ENCODE measurements at places on chromosomes 7 and 10.

DNA sequence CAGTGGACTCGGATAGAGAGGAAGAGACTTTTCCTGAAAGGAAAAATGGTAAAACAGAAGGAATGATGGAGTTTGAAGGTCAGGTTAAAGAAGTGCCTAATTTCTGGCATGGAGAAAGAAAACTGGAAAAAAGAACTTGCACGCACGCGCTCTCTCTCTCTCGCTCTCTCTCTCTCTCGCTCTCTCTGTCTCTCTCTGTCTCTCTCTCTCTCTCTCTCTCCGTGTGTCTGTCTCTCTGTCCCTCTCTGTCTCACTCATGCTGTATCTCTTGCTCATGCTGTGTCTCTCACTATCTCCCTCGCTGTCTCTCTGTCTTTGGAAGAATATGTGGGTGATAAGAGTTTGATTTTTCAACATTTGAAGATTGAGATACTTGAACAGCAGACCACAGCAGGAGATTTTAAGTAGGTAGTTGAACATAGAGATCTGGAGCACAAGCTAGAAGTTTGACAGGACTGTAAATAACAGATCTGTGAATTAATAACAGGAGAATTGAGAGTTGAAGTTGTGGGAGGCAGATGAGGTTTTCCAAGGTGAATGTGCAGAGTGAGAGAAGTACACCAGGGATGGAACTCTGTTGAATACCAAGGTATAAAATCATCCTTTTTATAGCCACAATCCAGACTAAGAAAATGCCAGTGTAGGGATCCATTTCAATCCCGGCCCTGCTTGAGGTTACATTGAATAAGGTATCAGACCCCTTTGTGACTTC, 33.1 kb downstream of the ADD3 start:
- DNase-seq = no peak

DNA sequence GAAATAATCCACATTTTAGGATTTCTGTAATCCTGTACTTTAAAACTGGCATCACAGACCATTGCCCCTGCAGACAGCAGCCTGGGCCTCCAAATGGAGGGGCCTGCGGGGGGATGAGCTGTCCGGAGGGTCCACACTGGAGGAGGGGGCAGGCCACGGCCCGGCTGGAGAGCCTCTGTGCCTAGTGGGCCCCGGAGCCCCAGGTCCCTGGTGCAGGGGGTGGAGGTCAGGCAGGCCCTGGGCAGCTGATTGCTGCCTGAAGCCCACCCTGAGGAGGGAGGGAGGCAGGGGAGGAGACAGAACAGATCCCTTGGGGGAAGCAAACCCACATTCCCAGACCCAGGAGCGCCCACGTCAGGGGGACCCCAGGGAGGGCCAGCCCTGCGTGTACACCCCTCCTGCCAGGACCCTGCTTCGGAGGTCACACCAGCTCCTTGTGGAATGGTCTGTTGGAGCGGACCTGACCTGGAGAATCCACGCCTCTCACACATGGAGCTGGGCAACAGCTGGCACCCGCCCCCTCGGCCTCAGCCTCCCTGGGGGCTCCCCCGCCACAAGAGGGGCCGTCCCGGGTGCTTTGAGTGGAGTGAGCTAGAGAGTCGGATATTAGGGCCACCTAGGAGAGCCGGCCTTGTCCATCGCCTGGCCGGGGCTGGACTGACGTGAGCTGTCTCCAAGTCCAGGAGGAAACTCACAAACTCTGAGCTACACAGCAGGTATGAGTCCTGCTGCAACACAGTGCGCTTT, 12.2 kb upstream of the FAM20C start:
- no peak for DNase-seq

DNA sequence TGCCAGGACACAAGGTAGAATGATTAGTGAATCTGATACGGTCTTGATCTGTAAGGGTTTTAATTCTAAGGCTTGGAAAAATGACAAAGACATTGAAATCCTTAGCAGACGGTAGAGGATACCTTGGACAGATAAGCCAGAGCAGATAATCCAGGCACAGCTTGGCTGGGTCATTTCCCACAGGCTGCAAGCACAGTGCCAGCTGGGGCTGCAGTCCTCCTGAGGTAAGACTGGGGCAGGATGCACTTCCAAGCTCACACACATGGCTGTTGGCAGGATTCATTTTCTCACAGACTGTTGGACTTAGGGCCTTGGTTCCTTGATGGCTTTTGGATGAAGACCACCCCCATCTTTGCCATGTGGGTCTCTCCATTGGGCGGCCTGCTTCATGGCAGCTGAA, 63.2 kb upstream of the BMPER start:
- no peak for DNase-seq

GRCh38 chr10:97505152-97505551, 6.4 kb downstream of the UBTD1 start:
- DNase-seq = no peak

DNA sequence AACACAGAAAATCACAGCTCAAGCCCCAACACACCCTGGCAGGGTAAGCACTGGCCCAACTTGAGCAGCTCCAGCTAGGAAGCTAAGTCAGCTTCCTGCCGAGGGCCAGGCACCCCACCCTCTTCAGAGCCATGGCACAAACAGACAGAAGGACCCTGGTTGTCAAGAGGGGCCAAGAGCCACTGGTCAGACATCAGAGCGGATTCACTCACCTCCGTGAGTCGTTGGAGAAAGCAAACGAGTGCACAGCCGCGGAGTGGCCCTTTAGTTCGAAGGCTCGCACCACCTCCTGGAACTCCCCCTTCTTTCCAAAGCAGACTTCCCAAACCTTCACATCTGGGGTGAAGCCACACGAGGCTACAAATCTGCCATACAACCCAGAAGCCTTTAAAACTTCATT, 7.4 kb downstream of the TBL2 start:
- no peak for DNase-seq
